IMR-90 (cell line): ENCODE measurements at places on chromosomes 2 and 18. TPM values are rescaled to one million over a fixed set of nuclear protein-coding genes. Genes with fewer than 3 reads are reported as not detected.

DNA sequence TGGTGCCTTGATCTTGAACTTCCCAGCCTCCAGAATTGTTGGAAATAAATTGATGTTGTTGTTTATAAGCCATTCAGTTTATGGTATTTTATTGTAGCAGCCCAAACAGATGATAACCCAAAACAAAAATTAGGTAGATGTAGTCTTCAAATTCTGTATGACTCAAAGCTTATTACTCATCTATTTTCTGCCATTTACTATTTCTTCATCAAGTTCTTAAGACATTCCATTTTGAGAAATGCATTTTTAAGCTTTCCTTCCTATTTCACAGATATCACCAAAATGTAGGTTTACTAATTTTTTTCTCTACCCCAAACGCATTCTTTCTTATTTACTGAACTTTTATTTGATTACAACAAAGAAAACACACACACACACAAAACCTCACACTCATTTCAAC lies 148.2 kb downstream of the RND3 start:
- DNase-seq = peak; percentile 10

GRCh38 chr2:237875256-237876060 lies 16.0 kb downstream of the RAMP1 start:
- DNase-seq = no peak

Gene ANKRD36C
- total RNA-seq = 27.1 and 32.8 TPM in 2 replicates

Gene ZBTB7C
- total RNA-seq = not detected in 2 replicates

Gene WDR33
- total RNA-seq = 41.2 and 47.8 TPM in 2 replicates

Gene LYPD6B
- total RNA-seq = under 0.01 TPM in 1 of 2 replicates, not detected in the other

GRCh38 chr2:222451224-222451674 lies 26.9 kb downstream of the SGPP2 start:
- no peak for DNase-seq
